PC-3 (cell line): ENCODE measurements at places on chromosomes 6 and 20.

DNA sequence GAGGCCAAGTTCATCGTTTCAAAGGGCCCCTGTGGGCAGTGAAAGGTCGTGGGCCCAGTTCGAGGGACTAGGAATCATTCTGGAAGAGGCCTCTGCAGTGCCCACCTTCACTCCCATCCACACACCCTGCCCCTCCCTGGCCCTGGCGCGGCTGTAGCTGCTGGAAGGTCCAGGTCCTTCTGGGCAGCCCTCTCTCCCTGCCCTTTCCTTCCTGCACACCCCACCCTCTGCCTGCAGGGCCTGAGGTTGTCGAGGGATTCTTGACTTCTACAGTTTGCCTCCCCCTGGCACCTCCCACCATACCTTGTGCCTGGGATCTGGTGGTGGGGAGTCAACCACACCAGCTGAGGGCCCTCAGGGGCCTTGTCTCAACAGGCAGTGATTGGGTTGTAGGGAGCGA lies 4.5 kb upstream of the MYT1 start:
- no peak for DNase-seq

- DNase-seq: peak; percentile 70
These were observed 124.9 kb upstream of the NRN1 start for GRCh38 chr6:6131492-6132109.

- peak; percentile 97 for DNase-seq
These were observed 259.1 kb downstream of the HDGFL1 start for GRCh38 chr6:22828179-22829062.

DNA sequence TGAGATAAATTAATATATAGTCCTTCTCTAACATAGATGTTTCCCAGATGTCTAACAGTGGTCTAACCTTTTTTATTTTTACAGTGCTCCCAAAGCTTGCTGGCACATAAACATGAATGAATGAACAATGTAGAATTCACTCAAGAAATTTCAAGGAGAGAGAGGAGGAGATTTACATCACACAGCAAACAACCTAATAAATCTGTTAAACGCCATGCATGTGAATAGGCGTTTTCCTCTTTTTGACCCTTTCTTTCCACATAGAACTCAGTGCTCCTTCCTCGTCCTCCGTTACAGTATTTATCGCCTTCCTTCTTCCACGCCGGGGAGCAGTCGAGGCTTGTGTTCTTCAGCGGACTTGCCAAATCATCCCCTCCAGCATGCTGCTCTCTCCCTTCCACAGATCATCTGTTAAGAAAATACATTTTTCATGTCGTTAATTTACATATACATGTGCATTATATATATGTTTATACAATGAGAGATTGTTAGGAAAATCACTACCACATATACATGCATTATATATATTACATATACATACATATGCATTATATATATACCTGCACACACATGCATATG lies 93.0 kb downstream of the SLC35B3 start:
- DNase-seq: no peak

DNA sequence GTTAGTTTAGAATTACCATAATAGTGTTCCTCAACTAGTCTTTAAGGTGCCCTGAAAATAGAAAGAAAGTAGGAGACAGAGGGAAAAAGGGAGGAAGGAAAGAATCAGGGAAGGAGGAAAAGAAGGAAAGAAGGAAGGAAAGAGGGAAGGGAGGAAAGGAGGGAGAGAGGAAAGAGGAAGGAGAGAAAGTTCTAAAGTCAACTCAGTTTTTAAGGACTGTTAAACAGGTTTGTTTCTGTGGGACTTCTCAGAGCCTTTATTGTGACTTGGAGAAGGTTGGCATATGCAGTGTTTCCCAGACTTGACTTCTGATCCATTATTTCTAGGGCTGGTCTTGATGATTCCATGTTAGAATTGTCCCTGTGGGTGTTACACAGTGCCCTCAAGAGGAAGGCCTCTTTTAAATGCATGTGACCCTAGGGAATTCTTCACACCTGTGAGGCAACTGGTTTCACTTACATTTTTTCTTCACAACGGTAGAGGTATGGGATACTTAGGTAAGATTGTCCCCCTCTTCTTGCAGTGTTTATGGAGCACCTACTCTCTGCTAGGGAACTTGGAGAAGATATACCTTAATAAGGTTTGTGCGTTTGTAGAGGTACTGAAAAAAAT lies 132.7 kb upstream of the GMDS start:
- no peak for DNase-seq

- DNase-seq: no peak
These were observed 207.7 kb downstream of the MAFB start for GRCh38 chr20:40481337-40481736.

- DNase-seq: no peak
These were observed 16.3 kb downstream of the STX7 start for GRCh38 chr6:132496519-132497180.

GRCh38 chr6:125746731-125747588 lies 2.5 kb upstream of the HEY2 start:
- peak; percentile 7 for DNase-seq

- DNase-seq: peak; percentile 42
These were observed 55.7 kb downstream of the SNX5 start for GRCh38 chr20:17912916-17913315.

- no peak for DNase-seq
These were observed 118.1 kb downstream of the QKI start for GRCh38 chr6:163532526-163533078.

DNA sequence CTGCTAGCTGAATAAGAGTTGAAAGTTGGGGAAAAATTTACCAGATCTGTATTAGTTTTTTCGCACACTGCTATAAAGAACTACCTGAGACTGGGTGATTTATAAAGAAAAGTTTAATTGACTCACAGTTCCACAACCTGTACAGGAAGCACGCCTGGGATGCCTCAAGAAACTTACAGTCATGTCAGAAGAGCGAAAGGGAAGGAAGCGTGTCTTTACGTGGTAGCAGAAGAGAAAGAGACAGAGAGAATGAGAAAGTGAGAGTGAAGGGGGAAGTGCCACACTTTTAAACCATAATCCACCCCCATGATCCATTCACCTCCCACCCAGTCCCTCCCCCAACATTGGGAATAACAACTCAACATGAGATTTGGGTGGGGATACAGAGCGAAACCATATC lies 79.6 kb downstream of the KHDC1L start:
- no peak for DNase-seq

GRCh38 chr6:138400326-138400725 lies 3.7 kb upstream of the HEBP2 start:
- no peak for DNase-seq

- peak; percentile 99 for DNase-seq
These were observed 365.0 kb upstream of the ID4 start for GRCh38 chr6:19472153-19472552.

DNA sequence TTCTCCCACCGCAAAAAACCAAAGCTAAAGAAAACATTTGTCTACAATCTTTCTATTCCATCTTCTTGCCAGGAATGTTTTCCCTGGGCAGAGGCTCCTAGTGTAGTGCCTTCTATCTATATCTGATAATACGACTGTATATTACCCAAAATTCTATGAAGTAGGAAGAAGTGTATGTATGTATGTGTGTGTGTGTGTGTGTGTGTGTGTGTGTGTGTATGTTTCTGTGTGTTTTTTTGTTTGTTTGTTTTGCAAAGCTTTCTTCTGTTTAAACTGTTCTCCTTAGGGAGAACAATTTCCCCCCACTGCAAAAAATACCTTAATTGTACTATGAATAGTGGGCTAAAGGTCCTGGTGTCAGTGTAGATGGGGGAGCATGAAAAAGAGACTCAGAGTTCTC lies 312.6 kb upstream of the CITED2 start:
- DNase-seq: no peak

DNA sequence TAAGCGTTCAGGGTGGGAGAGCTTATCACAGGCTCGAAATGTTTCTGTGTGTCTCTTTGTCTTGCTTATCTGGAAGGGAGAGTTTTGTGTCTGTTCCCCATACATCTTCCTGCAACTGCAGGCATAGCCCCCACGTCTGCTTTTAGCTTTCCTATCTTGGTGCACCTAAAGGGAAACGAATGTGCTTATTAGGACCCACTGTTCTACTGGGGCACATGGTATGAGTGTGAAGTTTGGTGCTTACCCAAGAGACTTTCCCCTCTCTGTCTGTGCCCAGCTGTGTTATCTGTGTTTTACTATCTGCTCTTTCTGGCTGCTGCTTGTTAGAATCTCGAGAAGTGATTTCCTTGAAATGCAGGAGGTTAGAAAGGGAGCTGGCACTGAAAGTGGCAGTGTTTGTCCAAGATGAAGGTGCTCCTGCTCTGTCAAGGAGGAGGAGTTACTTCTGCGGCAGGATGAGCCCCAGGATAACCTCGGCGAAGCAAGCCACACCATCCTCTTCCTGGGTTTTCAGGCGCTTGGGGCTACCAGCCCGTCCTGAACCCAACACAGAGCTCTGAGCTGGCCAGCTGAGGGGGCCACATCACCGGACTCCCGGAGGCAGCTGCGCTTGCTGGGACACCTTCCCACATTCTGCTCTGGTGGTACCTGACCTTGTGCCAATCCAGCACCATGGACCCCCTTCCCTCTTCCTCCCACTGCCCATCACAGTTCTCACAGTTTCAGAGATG lies 23.4 kb downstream of the DYNLT1 start:
- no peak for DNase-seq

GRCh38 chr20:63177785-63178445 lies 38.0 kb downstream of the YTHDF1 start:
- DNase-seq: no peak

DNA sequence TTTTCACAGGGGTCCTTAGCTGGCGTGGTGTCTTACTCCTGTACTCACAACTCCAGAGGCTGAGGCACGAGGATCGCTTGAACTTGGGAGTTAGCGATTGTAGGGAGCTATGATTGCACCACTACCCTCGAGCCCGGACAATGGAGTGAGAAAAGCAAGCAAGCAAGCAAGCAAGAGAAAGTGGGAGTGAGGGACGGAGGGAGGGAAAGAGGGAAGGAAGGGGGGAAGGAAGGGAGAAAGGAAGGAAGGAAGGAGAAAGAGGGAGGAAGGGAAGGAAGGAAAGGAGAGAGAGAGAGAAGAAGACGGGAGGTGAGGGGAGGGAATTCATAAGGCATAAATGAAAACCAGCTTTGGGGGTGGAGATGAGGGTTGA lies 120.5 kb downstream of the TRIM27 start:
- no peak for DNase-seq

GRCh38 chr20:52601295-52601971 lies 370.7 kb upstream of the TSHZ2 start:
- DNase-seq: no peak

- DNase-seq: peak; percentile 20
These were observed 31.5 kb upstream of the ADTRP start for GRCh38 chr6:11810039-11810541.

GRCh38 chr6:156839129-156839528 lies 62.0 kb downstream of the ARID1B start:
- no peak for DNase-seq

- no peak for DNase-seq
These were observed 14.5 kb downstream of the SLC22A1 start for GRCh38 chr6:160135907-160136655.

DNA sequence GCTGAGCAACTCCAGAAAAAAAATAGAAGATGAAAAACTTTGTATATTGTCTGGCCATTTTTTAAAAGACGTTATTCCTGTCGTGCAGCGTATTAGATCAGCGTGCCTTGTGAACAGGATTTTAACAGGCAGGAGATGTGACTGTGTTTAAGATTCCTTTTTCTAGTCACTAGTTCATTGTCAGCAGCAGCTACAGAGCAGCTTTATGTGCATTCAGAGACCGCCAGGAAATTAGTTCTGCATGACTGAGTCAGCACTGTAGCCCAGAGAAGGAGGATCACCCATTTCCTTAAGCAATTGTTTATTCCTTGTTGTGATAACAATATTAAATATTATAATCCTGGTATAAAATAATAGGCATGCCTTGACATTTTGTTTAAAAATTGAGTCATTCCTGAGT lies 75.4 kb upstream of the ADGRB3 start:
- DNase-seq: peak; percentile 64

GRCh38 chr6:53431704-53432103 lies 83.0 kb upstream of the ELOVL5 start:
- no peak for DNase-seq

- DNase-seq: no peak
These were observed 224.3 kb upstream of the SLC35B3 start for GRCh38 chr6:8659404-8660189.

- DNase-seq: no peak
These were observed 1.4 kb downstream of the LRFN2 start for GRCh38 chr6:40585651-40586269.

- DNase-seq: no peak
These were observed 41.6 kb upstream of the FRMD1 start for GRCh38 chr6:168120390-168121302.

- DNase-seq: no peak
These were observed 19.7 kb downstream of the BTN2A1 start for GRCh38 chr6:26477426-26477825.

- DNase-seq: no peak
These were observed 57.0 kb upstream of the STX16 start for GRCh38 chr20:58593880-58594638.

- peak; percentile 16 for DNase-seq
These were observed 85.3 kb downstream of the DLGAP4 start for GRCh38 chr20:36391456-36391855.

GRCh38 chr6:165684333-165684732 lies 21.3 kb upstream of the PDE10A start:
- DNase-seq: peak; percentile 7

GRCh38 chr6:137240168-137240567 lies 21.0 kb upstream of the IFNGR1 start:
- DNase-seq: no peak

DNA sequence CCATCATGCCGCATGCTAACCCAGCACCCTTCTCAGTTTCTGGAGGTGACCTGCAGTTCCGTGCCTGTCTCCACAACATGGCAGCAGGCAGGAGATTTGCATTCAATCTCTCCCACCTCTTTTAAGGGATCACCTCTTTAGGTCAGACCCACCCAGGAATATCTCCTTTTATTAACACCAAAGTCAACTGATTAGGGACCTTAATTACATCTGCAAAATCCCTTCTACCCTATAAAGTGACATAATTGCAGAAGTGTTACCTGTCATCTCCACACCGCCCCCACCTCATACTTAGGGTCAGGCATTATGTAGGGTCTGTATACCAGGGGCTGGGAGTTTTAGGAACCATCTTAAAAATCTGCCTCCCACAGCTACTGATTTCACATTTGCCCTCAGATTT lies 267.5 kb downstream of the TMEM242 start:
- DNase-seq: no peak

DNA sequence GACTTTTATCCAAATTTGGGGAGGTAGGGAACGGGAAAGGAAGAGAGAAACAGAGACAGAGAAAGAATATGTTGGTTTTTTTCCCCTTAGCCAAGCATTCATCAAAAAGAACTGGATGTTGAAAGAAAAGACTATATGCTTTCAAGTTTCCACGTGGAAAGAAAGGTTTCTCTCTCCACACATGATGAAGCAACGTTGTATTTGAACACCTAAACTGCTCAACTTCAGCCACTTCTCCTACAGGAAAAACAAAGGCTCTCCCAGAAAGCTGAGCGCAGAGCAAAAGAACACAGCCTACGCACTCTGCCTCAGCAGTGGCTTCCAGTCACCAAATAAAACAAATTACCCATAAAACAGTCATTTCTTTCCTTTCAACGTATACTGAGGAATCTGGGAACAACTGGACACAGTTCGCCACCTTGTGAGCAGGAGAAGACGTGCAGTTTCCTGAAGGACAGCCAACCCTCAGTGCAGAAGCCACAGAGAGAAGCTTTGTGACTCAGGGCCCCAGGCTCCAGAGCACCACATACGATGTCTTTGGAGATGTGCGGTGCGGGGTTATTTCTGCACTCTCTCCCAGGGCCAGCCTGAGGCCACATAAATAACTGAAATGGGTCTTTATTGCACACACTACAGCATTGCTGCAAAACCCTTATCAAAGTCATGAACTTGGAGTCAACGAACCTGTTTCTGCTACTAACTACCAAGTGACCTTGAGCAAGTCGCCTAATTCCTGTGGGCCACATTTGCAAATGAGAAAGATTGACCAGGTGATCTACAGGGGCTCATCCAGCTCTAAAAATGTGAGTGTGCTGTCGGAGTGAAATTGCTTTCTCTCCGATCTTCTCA lies 10.1 kb downstream of the IL17F start:
- peak; percentile 90 for DNase-seq
